ENCODE measurements at places on chromosomes 5 and 9.

DNA sequence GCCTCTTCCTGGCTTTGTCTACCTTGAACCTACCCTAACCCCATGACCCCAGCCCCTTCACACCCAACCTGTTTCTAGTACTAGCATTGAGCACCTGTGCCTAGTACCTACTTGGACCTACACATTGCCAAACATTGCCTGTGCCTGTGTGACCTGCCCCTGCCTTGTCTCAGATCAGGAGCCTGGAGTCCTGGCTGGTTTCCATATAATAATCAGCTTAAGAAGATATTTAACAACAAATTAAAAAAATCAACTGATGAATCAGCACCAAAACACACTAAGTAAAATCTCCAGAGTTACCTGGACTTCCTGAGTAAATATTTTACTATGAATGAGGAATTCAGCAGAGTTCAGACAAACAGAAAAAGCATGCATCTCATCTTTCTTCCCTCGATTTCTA is 17.7 kb downstream of the LPAR1 start:
- DNase-seq, result no peak

DNA sequence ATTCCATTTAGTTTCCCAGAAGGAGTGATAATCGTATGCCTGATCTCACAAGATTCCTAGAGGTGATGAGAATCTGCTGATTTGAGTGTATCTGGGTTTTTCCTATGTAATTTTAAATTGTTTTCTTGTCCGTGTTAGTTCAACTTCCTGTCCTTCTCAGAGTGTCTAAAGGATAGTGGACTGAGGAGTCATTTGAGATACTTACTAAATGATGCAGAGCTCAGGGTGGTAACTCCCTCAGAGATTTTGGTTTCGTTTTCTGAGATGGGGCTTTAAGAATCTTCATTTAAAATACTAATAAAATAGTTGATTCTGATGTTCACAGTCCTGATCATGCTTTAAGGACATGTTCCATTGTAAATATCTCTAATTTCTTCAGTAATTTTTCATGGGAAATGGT is 30.3 kb downstream of the MELK start:
- no peak for DNase-seq

- DNase-seq, result no peak
These were observed 249.7 kb upstream of the MAP3K1 start for GRCh38 chr5:56565644-56566043.

DNA sequence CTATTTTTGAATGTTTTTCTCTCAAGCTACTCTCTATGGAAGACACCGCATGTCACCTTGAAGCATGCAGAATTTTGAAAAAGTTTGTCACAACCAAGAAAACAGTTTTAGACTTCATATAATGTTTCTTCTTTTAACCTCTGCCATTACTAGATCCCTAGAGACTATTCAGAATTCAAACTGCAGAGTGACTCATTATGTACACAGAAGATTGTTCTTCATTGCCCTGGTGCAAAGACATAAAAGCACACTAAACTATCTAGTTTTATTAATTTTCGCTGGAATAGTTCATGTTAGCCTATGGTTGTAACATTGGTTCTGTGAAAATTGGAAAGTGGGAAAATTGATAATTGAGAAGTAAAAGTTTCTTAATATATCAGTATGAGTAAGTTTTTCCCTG is 18.4 kb downstream of the F2RL2 start:
- DNase-seq, result no peak

GRCh38 chr5:53089481-53089991 is 20.0 kb downstream of the MOCS2 start:
- no peak for DNase-seq

DNA sequence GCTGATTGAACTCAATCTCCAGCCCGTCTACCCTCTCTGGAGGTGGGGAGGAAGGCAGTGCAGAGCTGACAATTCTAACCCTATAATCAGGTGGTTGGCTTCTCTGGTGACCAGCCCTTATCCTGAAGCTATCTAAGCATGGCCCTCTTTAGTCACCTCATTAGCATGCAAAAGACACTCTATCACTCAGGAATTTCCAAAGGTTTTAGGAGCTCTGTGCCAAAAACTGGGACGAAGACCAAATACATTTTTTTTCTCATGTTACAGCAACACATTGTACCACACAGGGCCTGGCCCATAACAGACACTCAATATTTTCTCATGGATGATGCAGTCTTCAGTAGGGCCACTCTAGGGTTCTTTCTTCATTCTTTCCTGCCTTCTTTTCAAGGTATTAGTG is 118.8 kb upstream of the VLDLR start:
- no peak for DNase-seq

DNA sequence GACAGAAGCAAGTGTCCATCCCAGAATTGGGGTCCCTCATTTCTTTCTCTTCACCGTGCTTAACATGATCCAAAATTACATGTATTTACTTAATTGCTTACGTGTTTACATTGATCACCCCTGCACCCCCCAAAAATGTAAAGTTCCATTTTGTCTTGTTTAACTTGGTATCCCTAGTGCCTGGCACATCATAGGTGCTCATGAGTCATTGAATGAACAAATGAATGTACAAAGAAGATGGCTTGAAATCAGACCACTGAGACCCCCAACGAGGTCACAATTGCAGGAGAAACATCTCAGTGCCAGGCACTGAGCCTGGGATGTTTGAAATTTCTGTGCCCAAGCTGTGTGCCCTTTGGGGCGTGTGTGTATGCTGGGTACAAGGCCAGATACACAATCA is 45.2 kb upstream of the NDFIP1 start:
- DNase-seq, result no peak

DNA sequence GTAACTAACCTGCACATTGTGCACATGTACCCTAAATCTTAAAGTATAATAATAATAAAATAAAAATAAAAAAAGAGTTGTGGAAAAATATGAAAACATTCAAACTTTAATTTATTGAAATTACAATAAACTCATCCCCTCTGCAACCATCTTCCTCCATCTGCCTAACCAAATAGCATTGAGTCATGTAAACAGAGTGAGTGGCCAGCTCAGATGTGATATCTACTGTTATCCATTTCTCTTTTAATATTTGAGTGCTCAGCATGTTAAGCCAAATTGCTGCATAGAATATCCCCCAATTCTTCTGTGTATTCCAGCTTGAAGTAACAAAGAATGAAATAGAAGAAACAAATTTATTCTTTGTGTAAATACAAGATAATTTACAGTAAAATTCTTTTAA is 124.4 kb upstream of the HMHB1 start:
- no peak for DNase-seq

DNA sequence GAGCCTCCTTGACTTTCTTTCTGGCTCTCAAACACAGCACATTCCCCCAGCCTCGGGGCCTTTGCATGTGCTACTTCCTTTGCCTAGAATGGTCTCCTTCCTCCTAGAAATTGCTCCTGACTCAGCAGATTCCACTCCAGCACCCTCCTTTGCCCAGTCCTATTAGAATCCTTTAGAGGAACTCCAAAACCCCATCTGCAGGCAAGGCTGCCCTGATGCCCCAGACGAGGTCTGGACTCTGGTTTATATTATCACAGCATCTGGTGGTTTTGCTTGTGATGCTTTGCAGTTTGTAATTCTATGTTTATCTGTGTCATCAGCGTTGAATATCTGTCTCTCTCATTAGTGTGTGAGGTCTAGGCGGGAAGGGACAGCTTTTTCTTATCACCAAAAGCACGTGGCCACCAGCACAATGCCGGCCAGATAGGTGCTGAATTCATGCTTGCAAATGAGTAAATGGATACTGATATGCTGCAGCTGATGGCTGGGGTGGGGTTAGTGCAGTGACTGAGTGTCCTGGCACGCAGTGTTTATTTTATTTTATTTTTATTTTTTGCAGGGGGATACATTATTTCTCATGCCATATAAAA is 30.0 kb upstream of the ANKH start:
- no peak for DNase-seq

Data from cortex of kidney (tissue), 1 donor.